Erythroblast (primary cell): ENCODE measurements at places on chromosomes 12 and 14.

- DNase-seq: no peak
Observed at GRCh38 chr14:68896132-68896531, 83.0 kb downstream of the ACTN1 start.

GRCh38 chr14:51176839-51177238, 63.2 kb upstream of the TMX1 start:
- no peak for DNase-seq

DNA sequence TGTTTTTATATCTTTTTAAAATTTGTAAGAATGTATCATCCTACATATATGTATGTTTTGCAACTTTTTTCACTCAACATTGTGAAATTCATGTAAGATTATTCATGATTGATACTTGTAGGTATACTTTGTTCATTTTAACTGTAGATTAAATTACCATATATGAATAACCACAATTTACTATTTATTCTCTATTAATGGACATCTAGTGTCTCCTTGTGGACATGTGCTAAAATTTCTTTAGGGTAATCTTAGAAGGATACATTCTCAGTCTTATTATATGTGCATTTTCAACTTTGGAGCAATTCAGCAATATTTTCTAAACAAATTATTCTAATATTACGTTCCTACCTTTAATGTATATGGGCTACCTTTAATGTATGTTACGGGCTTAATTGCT, 192.4 kb downstream of the FUT8 start:
- DNase-seq: peak; percentile 28

GRCh38 chr12:31658471-31659086, 909 bp upstream of the ETFBKMT start:
- no peak for DNase-seq

GRCh38 chr12:95004610-95005009, 1.1 kb upstream of the NDUFA12 start:
- DNase-seq: no peak

GRCh38 chr14:102928412-102929240, 6.2 kb downstream of the AMN start:
- DNase-seq: peak; percentile 75

GRCh38 chr12:76810671-76811419, 46.9 kb downstream of the ZDHHC17 start:
- no peak for DNase-seq

DNA sequence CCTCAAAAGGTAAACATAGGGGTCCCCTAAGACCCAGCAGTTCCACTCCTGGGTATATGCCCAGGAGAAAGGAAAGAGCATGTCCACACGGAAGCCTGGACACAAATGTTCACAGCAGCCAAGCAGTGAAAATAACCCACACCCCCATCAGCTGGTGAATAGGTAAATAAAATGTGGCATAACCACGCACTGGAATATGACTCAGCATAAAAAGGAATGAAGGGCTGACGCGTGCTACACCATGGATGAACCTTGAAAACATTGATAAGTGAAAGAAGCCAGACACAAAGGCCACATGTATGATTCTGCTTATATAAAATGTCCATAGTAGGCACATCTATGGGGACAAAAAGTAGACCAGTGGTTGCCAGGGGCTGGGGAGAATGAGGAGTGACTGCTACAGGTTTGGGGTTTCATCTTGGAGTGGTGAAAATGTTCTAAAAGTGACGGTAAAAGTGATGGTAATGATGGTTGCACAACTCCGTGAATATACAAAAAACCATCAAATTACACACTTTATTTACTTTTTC, 3.8 kb upstream of the SCARB1 start:
- DNase-seq: peak; percentile 86

DNA sequence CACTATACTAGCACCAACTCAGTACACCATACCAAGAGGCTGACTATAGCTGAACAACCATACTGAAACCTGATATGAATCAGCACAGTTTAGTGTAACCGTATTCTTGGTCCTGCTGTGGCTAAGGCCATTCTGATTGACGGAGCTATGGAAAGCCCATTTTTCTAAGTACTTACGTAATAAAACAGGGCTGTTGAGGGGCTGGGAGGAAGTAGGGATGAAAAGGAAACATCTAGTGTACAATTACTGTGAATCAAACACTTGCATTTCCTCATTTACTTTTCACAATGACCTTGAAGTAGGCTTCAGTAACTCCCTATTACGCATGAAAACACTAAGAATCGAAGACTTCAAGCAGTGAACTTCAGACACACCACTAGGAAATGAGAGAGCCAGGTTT, 198.2 kb downstream of the BTG1 start:
- no peak for DNase-seq

DNA sequence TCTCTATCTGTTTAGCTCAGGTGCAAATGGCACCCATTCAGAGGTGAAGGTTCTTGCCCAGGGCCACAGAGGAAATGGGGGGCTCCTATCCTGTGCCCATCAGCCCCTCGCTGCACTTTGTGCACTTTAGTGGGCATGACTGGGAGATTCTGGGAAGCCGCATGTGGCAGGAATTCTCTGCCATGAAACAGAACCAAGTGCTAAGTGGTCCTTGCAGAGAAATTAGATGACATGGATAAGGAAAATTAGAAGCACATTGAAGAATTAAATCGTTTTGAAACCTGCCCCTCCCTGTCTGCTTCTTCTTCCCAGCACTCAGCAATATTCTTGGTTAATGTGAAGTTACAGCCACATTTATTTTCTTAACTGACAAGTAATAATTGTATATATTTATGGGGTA, 185.2 kb upstream of the RTL1 start:
- no peak for DNase-seq

DNA sequence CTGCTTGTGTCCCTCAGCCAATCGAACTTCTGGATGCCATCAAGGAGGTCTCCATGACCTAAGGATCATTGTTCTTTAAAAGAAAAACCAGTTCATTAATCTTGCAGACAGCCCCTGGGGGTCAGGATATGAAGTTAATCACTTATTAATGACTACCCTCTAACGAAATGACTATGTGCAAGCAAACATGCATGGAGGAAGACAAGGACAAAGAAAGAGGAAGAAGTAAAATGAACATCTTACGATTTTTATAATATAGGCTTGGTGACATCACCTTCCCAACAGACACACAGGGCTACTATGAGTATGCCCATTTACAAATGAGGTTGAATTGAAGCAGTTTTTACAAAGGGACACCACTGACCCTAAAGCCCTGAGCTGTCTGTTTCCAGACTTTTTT, 111.1 kb upstream of the AMIGO2 start:
- no peak for DNase-seq

DNA sequence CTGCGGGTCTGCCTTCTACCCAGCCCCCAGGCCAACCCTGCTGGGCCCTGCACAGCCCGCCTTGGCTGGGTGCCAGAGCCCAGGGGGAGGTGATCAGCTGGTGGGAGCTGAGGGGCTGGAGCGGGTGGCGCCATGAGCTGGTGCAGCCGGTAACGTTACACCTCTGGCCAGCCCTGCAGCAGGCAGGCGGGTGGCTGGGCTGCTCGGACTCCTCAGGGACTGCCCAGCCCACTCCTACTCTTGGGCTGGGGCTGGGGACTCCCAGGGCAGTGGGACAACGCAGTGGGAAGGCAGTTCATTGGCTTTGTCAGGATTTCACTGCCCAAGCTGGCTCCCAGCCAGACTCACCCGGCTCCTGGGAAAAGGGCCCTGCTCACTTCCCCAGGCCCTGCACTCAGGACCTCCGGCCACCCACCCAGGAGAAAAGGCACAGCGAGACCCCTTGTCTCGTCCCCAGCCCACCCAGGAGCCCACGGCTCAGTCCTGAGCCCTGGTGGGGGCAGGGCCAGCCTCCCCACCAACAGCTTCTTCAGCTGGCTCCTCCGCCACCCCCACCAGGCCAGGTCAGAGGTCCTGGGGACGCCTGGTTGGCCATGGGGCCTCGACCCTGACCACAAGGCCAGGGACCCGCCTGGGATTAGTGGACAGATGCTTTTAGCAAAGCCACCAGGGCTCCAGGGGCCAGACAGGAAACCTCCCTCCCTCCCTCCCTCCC, 1.0 kb downstream of the PGF start:
- DNase-seq: peak; percentile 25

DNA sequence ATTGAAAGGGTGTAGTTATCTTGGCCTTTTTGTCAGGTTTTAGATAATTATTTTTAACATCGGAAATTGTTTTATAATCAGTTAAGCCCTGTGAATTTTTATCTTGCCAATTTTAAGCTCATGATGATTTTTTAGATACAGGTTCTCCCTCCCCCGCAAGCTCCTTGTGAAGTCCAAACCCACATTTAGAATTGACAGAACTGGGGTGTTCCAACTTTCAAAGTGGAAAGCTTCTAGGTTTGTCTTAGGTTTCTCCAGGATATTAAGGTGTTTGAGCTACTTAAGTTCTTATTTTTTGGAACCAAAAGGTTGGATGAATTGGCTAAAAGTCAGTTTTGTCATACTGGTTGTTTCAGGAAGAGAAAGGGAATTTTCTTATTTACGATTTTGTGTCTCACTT, 49.1 kb downstream of the ATP2A2 start:
- DNase-seq: no peak

GRCh38 chr12:82596483-82596882, 90.2 kb upstream of the TMTC2 start:
- DNase-seq: no peak

DNA sequence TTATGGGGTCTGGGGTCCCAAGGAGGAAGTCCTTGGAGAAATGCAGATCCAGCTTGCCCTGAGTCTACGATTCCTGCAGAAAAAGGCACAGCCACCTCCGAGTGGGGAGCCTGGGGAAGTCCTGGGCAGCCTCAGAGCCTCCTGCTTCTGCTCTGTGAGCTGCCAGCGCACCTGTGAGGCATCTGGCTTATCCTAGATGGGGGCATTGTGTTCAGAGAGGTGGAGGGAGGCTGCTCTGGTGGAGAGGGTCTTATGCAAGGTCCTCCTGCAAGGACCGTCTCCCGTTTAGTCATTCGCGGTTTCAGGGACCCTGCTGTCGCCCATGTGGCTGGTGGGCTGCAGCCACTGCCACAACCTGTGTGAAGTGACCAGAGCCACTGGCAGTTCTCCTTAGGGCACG, 53.0 kb upstream of the PRMT8 start:
- no peak for DNase-seq

GRCh38 chr12:106978035-106978800, 8.7 kb downstream of the MTERF2 start:
- no peak for DNase-seq

- no peak for DNase-seq
Observed at GRCh38 chr14:22526218-22526617, 62.8 kb downstream of the DAD1 start.

DNA sequence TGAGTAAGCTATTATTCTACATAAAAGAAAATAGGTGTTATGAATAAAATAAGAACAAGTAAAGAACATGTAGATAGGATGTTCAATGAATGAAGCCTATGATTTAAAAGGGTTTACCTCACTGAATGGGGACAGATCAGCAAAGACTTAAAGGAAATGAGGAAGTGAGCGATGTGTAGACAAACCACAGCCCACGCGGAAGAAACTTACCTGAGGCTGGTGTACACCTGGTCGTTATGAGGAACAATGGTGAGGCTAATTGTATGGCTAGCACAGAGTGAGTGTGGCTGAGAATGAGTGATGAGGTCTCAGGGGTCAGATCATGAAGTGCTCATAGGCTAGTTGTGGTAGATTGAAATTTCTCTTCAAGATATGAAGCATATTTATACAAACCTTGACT, 221.7 kb downstream of the ALG10B start:
- DNase-seq: no peak

DNA sequence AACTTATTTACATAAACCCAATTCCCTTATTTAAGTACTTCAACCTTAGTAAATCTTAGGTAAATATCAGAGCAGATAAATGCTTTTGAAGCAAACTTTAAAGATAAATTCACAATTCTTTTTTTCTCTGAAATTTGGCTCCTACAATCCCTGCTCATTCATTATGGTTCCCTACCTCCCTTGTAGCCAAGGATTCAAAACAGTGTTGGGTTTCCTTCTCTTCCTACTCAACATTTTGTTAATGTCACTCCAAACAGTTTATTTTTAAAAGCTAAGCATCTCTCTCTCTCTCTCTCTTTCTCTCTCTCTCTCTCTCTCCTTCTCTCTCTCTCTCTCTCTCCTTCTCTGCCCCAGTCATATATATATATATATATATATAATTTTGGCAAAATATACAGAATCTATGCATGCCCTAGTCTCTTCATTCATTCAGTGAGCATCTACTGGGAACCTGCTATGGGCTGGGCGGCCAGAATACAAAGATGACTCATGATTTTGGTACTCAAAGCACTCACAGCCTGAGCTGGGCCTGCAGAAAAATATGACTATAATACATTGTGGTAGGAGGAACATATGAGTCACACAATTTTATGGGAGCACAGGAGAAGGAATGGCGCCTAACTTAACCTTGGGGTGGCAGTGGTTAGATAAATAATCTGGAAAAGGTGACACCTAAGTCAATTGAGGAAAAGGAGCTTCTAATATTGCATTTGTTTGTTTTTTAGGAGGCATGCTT, 123.7 kb upstream of the DHRS4 start:
- DNase-seq: no peak

DNA sequence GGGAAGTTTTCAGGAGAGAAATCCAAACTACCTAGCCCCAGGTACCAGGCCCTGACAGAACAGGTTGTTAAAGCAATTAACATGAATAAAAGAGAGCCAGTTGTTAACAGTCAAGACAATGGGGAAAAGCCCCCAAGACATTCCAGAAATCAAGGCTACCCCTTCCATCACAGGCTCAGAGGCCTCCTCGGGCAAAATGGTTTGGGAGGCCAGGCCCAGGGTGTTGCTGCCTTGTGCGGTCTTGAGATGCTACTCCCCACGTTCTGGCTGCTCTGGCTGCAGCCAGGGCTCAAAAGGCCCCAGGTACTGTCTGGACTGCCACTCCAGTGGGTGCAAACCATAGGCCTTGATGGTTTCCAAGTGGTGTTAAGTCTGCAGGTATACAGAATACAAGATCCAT, 7.0 kb downstream of the CRY1 start:
- no peak for DNase-seq

DNA sequence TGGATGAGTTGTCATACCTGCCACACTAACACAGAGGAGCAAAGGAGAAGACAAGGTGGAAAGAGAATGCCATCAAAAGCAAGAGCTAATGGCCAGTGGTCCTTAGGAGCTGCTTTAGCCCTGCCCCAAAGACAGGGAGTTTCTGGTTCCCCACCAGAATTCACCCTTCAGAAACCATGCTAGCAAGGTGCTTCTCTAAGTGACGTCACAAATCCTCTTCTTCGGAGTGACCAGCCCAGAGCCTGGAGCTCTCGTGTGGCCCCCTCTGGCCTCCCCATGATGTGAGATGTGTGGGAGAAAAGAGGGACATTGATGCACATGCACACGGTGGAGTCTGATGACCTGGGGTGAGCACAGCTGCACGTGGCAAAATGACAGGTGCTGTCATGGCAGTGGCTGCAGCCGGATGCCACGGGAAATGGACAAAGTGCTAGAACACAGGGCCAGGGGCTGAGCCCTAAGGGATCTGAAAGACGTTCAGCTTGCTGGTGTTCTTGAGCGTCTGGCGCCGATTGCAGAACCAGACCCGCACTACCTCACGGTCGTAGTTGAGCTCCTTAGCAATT, 16.9 kb upstream of the TFCP2 start:
- DNase-seq: no peak

DNA sequence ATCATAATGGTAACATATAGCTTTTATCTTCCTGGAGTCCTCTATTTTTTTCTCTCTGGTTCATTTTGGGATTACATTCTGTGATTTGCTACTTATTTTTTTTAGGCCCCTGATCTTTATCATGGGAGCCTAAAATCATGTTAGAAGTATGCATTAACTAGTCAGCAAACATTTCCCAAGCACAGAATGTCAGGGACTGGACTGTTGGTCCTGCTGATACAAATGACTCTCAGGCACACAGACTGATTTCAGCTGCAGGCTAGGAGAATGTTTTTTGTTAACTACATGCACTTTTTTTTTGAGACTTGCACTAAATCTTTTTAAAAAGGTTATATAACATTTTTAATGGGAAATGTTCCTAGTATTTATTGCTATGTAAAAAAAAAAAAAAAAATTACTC, 131.1 kb downstream of the ACSS3 start:
- no peak for DNase-seq
